Activated CD8-positive, alpha-beta T cell treated with anti-CD3 and anti-CD28 coated beads for 36 hours (primary cell): ENCODE measurements at places on chromosomes 11 and 22. TPM values are rescaled to one million over a fixed set of nuclear protein-coding genes. Genes with fewer than 3 reads are reported as not detected.

- DNase-seq = no peak
- H3K27ac ChIP-seq = no peak overlapping the region
- H3K4me1 ChIP-seq = no peaks in the 10 kb centered on the region
- H3K4me3 ChIP-seq = no peak overlapping the region
- peaks cover 6% of the 10 kb centered on the region for H3K36me3 ChIP-seq
- no peaks in the 10 kb centered on the region for H3K27me3 ChIP-seq
Observed at GRCh38 chr11:134287561-134287960, 11.4 kb downstream of the GLB1L3 start.

The KCNJ11 gene
- total RNA-seq = 1.2 TPM

DNA sequence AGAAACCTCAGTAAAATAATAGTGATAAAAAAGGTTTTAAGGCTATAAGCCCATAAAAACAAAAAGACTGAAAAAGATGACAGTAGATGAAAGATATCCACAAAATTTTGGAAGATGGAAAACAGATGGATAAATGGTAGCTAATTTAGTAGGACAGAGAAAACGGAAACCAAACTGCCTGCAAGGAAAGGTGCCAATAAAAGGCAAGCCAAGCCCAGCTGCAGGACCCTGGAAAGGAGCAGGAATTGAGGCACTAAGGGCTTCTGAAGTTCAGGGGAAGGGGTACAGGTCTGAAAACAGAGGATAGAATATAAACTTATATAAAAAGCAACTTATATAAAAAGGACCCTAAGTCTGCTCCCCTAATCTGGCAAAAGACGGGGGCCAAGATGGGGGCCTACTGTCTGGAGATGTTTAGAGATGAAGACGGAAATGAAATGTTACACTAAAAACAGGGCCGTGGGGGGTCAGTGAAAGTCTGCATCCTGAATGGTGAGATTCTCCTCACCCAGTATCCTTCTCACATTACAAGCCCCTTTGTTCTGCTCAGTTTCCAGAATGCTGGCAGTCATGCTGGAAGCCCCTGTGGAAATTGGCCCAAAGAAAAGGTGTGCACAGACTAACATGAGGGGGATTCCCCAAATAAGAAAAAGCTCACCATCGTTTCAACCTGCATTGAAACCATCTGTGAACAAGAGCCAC lies 269.3 kb upstream of the PITPNB start:
- H3K27me3 ChIP-seq = no peaks in the 10 kb centered on the region
- no peak overlapping the region for H3K27ac ChIP-seq
- no peaks in the 10 kb centered on the region for H3K36me3 ChIP-seq
- H3K4me1 ChIP-seq = no peaks in the 10 kb centered on the region
- H3K4me3 ChIP-seq = no peak overlapping the region

The OR5D14 gene
- not detected for total RNA-seq

The OOSP4A gene
- total RNA-seq = not detected

DNA sequence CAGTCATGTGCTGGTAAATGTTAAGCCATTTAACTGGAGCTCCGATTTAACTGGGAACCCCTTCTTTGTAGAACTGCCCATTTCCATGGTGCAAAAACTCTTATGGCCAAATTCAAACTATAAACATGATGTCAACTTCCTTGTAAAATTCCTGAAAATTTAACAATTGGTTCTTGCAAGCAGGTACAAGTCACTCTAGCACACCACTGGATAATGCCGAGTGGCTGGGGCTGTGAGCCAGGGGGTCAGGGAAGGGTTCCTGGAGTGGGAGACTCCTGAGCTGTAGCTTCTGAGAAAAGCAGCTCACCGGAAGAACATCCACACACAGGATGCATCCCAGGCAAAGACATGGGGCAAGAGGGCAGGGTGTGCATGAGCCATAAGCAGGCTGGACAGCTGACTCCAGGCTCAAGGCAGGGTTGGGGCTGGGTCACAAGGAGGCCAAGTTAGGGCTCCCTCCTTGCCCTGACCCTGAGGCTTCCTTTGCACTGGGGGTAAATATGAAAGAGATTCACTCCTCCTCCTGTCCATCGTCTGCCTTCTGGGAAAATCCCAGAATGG lies 18.2 kb downstream of the P2RY2 start:
- H3K4me3 ChIP-seq = no peak overlapping the region
- H3K27me3 ChIP-seq = peaks cover 2% of the 10 kb centered on the region
- DNase-seq = no peak
- no peaks in the 10 kb centered on the region for H3K36me3 ChIP-seq
- H3K27ac ChIP-seq = no peak overlapping the region

DNA sequence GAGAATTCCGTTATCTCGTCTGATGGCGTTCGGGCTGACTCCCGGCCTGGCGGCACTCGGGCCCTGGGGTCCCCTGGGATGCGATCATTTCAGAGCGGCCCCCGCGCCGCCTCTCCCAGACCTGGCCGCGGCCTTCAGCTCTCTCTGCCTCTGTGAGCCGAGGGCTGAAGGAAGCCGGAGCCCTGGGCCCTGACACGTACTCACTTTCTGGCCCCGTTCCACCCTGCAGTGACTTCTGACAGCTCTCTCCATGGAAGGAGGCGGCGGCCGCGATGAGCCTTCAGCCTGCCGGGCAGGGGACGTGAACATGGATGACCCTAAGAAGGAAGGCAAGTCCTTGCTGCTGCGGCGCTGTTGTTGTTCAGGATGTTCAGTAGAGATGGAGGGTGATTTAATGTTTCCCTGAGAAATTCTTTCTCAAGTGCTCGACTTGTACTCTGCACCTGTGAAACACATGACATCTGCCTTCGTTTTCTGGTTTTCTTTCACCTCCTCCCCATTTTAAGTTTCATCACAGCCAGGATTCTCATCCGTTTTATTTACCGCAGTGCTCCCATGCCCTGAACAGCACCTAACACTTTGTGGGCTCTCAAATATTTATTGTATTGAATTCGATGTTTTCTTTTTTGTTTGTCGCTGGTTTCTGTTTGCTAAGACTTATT lies 612 bp downstream of the GTSE1 start:
- peak overlapping the region; percentile 9 for H3K27ac ChIP-seq
- H3K27me3 ChIP-seq = peaks cover 4% of the 10 kb centered on the region
- H3K4me3 ChIP-seq = peak overlapping the region; percentile 91
- peaks cover 36% of the 10 kb centered on the region for H3K36me3 ChIP-seq

GRCh38 chr22:24291515-24292201 lies 21.0 kb downstream of the SPECC1L start:
- no peak overlapping the region for H3K4me3 ChIP-seq
- H3K27ac ChIP-seq = no peak overlapping the region
- DNase-seq = no peak
- H3K4me1 ChIP-seq = peaks cover 34% of the 10 kb centered on the region

GRCh38 chr11:69874178-69874983 lies 55.2 kb upstream of the FGF3 start:
- H3K36me3 ChIP-seq = no peaks in the 10 kb centered on the region
- H3K4me3 ChIP-seq = no peak overlapping the region
- no peak overlapping the region for H3K27ac ChIP-seq
- H3K27me3 ChIP-seq = no peaks in the 10 kb centered on the region

GRCh38 chr22:41815716-41816115 lies 15.2 kb downstream of the CCDC134 start:
- H3K4me1 ChIP-seq = peaks cover 3% of the 10 kb centered on the region
- no peak for DNase-seq
- H3K27me3 ChIP-seq = no peaks in the 10 kb centered on the region
- no peak overlapping the region for H3K4me3 ChIP-seq

DNA sequence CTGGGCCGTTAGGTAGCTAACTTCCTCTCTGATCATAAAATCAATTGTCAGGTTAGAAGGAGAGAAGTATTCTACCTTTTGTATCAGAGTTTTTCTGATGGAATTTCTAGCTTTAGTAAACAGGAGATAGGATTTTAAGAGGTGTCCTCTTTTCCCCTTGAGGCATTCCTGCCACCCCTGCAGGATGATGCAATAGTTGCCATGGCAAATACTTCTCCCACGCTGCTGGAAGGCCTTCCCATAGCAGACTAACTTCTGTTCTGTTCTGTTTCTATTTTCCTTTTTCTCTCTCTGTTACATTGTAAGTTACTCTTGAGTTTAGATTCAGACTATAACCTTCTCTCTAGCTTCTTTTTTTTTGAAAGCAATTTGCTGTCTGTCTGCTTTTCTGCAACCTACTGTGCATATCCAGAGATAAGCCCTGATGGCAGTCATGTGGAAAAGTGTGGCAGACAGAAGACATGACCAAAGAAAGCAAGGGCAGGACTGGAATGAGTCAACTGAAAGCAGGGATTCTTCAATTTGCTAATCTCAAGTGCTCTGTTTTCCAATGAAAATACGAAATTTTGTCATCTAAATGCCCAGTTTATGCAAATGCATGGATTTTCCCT lies 679.1 kb downstream of the DLG2 start:
- no peaks in the 10 kb centered on the region for H3K27me3 ChIP-seq
- DNase-seq = no peak
- H3K27ac ChIP-seq = no peak overlapping the region
- H3K4me1 ChIP-seq = no peaks in the 10 kb centered on the region
- H3K36me3 ChIP-seq = no peaks in the 10 kb centered on the region

- no peak overlapping the region for H3K27ac ChIP-seq
- peaks cover 21% of the 10 kb centered on the region for H3K4me1 ChIP-seq
- DNase-seq = no peak
- no peaks in the 10 kb centered on the region for H3K36me3 ChIP-seq
Observed at GRCh38 chr11:47253660-47254059, 4.1 kb upstream of the NR1H3 start.

DNA sequence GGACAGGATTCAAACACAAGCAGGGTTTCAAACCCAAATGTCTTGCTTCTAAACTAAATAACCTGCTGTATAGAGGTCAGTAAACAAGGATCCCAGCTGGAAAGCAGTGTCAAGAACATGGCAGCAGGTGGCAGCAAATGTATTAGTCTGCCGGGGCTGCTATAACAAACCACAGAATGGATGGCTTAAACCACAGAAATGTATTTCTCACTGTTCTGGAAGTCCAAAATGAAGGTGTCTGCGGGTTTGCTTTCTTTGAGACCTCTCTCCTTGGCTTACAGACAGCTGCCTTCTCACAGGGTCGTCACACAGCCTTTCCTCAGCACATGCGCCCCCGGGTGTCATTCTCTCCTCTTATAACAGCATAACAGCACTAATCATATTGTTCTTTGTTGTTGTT lies 65.1 kb upstream of the LRRC55 start:
- H3K4me3 ChIP-seq = no peak overlapping the region
- H3K36me3 ChIP-seq = no peaks in the 10 kb centered on the region
- no peak overlapping the region for H3K27ac ChIP-seq
- DNase-seq = peak; percentile 31
- H3K27me3 ChIP-seq = peaks cover 2% of the 10 kb centered on the region

GRCh38 chr11:12540075-12540680 lies 134.0 kb upstream of the TEAD1 start:
- H3K27me3 ChIP-seq = peaks cover 12% of the 10 kb centered on the region
- no peaks in the 10 kb centered on the region for H3K4me1 ChIP-seq
- no peaks in the 10 kb centered on the region for H3K36me3 ChIP-seq
- H3K27ac ChIP-seq = no peak overlapping the region

GRCh38 chr11:109000531-109000930 lies 335.7 kb downstream of the DDX10 start:
- H3K27me3 ChIP-seq = peaks cover 4% of the 10 kb centered on the region
- H3K36me3 ChIP-seq = no peaks in the 10 kb centered on the region
- H3K4me1 ChIP-seq = no peaks in the 10 kb centered on the region

DNA sequence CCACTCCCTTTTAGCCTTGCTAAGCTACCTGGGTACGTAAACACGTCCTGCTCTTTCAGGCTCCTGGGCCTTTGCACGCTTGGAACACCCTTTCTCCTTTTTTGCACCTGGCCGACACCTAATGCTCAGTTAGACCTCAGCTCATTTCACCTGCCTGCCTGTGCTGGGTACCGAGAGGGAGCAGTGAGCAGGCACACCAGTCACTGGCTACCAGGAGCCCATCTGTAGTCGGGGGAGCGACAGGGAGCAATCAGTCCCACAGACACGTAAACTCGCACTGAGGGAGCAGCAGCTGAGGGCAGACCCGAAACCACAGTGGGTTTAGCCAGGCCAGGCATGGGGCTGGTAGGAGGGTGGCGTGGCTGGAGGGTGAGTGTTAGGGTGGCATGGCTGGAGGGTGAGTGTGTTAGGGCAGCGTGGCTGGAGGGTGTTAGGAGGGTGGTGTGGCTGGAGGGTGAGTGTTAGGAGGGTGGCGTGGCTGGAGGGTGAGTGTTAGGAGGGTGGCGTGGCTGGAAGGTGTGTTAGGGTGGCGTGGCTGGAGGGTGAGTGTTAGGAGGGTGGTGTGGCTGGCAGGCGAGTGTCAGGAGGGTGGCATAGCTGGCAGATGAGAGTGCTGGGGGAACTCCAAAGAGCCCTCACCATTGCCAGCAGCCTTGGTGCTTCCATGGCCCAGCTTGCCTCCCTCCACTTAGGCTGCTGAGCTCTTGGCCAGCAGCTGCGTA lies 6.4 kb upstream of the GTSE1 start:
- DNase-seq = no peak
- no peak overlapping the region for H3K4me3 ChIP-seq
- H3K36me3 ChIP-seq = peaks cover 6% of the 10 kb centered on the region

The ASCL2 gene
- 3.4 TPM for total RNA-seq

DNA sequence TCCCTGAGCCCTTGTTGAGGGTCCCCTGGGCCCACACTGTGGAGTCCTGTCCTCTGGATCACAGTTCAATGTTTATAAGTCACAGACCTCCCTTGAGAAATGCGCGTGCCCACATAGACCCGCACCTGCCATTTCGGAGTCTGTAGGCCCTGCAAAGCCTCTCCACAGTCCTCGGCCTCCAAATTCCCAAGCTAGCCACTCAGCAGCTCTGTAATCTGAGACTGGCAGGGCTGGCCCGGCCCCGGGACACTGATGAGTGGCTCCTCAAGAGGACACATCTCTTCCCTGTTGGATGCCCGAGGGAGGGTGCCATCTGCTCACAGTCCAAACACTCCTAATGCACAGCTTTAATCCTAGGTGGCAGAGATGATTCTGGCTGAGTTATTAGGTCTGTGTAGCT lies 39.1 kb downstream of the B3GAT1 start:
- H3K27me3 ChIP-seq = no peaks in the 10 kb centered on the region
- no peak overlapping the region for H3K27ac ChIP-seq
- H3K4me1 ChIP-seq = no peaks in the 10 kb centered on the region

The KRTAP5-11 gene
- total RNA-seq = not detected

DNA sequence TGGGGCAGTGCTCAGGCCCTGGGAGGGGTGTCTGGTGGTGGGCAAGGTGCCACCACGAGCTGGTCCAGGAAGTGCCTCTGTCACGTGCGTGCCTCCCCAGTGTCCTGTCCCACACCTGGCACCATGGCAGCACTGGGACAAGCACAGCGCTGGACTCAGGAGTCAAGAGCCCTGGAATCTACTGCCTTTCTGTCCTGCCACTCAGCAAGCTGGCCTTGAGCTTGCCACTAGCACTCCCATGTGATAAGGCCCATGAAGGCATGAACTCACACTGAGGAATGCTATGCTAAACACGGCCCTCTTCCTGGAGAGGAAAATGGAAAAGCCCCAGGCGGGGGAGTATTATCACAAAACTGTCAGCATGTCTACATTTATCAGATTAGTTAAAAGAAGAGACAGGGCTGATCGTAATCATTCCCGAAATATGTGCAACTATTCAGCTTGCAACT lies 50.7 kb upstream of the SLC35C1 start:
- H3K27ac ChIP-seq = no peak overlapping the region
- no peak for DNase-seq
- H3K4me3 ChIP-seq = no peak overlapping the region
- H3K36me3 ChIP-seq = no peaks in the 10 kb centered on the region
- H3K27me3 ChIP-seq = peaks cover 13% of the 10 kb centered on the region
